ENCODE measurements at places on chromosomes 2 and 18.
A peak's percentile ranks its signal among the peaks of the same experiment; 100 is the strongest.

- DNase-seq, result no peak
These were observed 84.6 kb downstream of the EIF2AK3 start for GRCh38 chr2:88542668-88543067.

- DNase-seq, result no peak
These were observed 138.7 kb downstream of the RNF152 start for GRCh38 chr18:61754039-61754583.

GRCh38 chr2:230751062-230751461, 38.4 kb downstream of the CAB39 start:
- DNase-seq, result no peak

DNA sequence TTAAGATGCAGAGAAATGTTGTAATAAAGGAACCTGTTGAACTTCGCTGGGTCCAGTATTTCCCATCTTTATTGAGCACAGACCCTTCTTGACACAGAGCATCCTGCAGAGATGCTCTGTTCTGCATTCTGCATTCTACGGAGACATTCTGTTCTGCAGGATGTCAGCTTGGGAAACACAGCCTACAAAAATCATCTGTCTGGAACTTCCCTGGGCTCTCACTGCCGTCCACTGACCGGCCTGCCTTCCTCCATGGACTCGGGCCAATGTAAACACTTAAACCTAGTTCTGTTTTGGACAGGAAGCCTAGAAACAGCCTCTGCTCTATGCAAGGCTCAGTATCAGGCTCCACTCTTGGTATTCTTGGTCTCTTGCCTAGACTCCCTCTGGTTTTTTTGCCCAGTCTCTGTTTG, 90.0 kb upstream of the PPP1CB start:
- no peak for DNase-seq

DNA sequence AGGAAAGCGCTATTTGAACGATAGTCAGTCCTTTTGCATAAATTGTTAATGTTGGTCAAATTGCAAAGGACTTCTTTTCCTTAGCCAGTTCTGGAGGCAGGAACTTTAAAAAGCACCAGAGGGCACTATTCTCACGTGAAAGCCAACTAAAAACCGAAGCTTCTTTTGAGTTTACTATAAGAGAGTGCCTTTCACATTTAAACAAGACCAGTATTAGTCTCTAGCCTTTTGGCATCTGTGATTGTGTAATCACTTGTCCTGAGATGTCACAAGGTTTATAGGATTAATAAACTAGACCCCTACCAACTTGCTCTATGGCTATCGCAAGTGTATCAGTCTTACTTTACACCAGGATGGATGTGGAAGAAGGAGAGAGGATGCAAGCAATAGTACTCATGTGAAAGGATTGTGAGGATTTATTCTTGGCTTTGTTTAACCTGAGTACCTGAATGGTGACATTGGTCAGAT, 14.4 kb upstream of the STAT4 start:
- peak; percentile 25 for DNase-seq

GRCh38 chr2:118577202-118577601, 270.2 kb downstream of the EN1 start:
- DNase-seq, result no peak

DNA sequence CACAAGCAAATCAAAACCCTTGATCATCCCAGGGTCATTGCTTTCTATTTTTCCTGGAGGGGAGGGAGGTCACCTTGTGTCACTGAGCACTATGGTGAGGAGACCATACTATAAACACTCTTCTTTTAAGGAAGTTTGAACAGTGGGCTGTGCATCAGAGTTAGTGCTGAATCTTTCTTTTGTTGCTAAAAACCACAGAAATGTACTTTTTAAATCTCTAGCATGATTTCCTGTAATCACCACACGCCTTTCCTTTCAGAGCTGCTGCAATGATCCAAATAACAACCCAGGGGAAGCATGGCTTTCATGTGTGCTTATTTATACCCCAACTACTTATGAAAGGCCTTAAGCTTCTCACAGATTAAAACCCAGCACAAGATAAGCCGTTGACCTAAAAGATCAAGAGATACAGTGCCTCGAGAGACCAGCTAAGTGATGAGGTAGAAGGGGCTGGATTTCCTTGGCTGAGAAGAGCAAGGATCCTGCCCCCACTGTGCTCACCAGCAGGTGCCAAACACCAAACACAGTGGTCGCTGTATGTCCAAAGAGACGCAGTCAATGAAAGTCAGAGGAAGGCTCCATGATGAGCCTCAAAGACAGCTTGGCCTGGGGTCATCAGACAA, 34.7 kb downstream of the TRABD2A start:
- DNase-seq, result peak; percentile 50

GRCh38 chr18:79516441-79516931, 120.8 kb downstream of the NFATC1 start:
- no peak for DNase-seq

GRCh38 chr2:3960106-3960505, 256.7 kb downstream of the DCDC2C start:
- no peak for DNase-seq

DNA sequence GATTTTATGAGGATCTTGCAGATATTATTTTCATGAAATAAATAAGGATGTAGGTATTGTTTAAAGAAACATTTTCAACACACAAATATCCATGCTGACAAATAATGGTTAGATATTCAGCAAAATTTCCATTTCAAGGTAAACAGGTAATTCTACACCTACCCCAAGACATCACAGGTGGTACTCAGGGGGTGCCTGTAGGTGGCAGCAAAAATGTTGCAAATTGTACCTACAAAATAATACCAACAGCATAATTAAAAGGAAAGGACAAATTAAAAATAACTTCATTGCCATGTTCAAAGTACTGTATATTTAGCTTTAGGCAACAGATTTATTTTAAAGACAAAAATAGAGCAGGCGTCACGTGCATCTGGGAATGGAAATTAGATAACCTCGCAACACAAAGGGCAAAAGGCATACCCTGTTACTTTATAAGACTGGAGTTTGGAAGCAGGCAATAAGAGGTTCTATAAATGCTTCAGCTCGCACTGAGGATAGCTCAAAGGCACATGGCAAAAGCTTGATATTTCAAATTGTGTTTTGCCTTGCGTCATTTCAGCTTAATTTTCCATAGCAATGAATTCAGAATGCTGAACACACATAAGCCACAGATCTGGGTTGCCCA, 630.5 kb downstream of the TDRD15 start:
- DNase-seq, result no peak

DNA sequence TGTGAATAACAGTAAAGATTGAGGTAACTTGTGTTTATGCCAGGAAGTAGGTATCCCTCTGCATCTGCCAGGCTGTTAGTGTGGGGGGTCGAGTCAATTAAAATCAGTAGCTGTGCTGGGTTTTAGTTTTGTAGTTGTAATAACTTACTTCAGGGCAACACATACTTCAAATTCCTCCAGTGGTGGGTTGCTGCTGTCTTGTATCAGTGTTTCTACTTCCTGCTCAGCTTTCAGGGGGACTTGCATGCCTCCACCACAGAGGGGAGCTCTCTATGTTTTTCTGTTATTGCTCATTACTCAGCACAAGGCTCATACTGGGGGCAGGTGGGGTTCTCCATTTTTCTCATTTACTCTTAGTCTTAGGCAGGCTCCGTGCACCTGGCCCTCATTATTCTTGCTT, 136.8 kb downstream of the CAPN13 start:
- no peak for DNase-seq

- no peak for DNase-seq
These were observed 259.6 kb downstream of the NUP35 start for GRCh38 chr2:183383854-183384253.

- DNase-seq, result no peak
These were observed 223.9 kb upstream of the NOL4 start for GRCh38 chr18:34448662-34449061.

DNA sequence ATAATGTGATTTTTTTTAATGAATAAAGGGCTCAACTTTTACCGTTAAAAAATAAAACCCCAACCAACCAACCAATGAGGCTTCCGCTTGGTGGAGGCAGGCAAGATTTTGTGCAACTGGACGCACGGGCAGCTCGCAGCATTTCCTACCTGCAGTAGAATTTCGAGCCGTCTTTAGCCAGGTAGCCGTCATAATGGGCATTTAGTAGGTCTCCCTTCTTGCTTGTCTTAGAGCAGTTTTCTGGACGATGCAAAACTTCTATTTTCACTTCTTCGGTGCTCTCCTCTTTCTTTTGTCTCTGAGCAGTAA, 316 bp downstream of the FKBP7 start:
- no peak for DNase-seq

- no peak for DNase-seq
These were observed 10.8 kb upstream of the CRACDL start for GRCh38 chr2:98946855-98947254.

DNA sequence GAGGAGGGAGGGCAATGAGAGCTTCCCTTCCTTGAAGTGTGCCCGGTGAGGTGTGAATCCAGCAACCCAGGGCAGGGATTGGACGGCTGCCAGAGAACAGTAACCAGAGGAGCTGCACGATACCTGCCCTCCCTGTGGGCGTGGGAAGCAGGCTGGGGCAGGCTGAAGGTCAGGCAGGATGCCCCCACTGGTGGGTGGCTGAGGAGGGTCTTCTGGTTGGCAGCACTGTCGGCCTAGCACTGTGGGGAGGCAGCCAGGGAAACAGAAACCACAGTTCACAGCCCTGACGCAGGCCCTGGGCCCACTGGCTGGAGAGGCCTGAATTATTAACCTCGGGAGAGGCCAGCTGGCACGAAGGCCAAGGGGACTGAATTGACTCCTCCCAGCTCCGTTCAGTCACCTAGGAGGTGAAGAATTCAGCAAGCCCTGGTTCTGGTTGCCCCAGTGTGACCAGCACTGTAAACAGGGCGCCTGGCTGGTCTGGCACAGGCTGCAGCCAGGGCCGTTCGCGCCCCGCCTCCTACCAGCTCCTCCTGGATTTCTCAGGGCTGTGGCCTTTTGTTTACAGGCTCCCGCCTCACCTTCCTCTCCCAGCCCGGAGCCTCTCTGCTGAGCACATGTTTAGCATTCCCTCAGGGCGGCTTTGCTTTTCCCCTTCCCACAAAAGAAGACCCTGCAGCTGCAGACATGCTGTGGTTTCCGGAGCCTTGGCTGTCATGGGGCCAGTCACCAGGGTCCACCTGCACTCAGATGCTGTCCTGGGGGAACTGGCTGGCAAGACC, 97.8 kb downstream of the B3GNT2 start:
- no peak for DNase-seq

DNA sequence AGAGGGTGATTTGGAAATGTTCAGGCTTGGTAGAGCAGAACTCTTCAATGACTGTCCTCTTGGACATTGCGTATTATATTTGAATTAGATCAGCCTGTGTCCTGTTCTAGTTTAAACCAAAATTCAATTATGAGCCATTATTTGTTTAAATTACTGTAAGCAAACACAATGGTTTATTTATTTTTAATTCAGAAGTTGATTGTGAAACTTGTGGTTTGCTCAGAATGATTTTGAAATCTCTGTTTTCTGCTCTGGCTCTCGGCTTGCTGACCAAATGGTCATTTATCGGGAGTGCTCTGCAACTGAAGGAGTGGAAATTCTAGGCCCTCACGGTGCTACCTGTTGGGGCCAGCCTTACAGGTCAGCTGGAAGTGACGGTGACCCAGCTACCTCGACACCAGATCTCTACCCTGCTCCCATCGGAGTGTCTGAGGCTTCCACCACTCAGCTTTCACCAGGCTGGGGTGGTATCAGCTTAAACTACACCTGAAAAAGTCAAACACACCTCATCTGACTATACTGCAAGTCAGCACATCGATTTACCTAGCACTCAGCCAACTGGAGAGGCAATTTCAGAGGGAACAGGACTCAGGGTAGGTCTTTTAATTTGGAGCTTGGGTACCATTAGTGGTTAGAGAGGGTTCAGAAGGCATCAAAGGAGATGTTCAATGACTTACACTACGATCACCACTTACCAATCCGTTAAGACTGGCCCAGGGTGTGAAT, 36.8 kb upstream of the GPD2 start:
- DNase-seq, result no peak

GRCh38 chr2:66273933-66274490, 160.9 kb upstream of the MEIS1 start:
- DNase-seq, result no peak

DNA sequence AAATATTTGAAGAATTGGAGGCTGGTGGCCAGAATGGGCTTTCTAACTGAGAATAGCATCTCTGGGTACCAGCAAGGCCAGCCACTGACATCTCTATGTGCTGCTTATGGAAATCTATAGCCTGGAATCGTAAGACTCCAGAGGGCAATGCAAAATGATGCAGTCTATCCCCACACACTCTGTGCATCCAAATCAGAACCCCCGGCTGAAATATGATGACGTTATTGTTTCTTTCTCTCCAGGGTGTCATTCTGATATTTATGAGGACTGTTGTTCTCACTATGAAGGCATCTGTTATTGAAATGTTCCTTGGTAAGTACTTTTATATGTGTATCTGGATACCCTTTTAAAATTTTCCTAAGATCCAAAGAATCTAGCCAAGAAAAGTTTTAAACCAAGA, 19.6 kb downstream of the VIT start:
- DNase-seq, result no peak

DNA sequence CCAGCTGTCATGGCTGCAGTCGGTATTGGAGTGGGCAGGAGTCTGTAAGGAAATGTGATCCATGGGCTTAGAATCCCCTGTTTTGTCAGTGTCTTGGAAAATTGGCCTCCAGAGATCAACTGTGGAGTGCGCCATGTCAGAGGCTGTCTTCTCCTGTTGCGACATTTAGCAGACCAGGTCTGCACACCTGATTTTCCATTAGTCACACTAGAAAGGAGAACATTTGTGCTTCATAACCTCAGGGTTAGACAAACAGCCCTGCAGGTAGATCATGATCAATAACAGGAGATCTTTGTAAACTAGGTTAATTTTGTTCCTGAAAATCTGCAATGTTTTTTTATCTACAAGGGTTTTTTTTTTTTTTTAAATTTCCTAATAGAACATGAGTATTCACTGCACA, 28.0 kb downstream of the LDLRAD4 start:
- no peak for DNase-seq

- DNase-seq, result no peak
These were observed 49.6 kb upstream of the PXDN start for GRCh38 chr2:1793868-1794445.

All from activated gamma-delta T cell treated with Interleukin-2 at 50 U/mL for 16 hours (primary cell).